Activated T-cell treated with anti-CD3 and anti-CD28 coated beads for 24 hours (primary cell): ENCODE measurements at places on chromosomes 5 and 9.

GRCh38 chr5:154059039-154059430 lies 20.3 kb downstream of the MFAP3 start:
- no peak for DNase-seq

GRCh38 chr5:168159425-168159824 lies 132.0 kb upstream of the WWC1 start:
- DNase-seq, result no peak

DNA sequence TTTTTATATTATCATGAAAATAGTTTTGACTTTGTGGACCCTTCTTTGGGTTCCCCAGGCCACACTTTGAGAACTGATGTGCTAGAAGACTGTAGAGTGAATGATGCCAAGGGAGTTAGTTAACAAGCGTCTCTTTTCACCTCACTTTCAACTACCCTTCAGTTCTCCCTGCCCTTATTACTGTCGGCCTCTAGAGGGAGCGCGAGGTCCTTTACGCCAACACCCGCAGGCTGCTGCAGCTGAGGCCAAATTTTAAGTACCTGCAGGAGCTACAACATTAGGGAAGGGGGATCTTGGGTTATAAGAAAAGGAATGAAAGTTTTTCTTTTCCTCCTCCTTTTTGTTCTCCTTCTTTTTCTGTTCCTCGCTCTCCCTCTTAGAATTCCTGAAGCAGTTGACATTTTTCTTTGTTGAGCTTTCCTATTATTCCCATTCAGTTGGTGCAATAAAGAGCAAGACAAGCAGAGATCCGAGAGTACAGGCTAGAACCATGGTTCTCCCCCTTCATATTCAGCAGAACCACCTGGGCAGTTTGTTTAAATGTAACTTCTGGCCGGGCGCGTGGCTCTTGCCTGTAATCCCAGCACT lies 84.0 kb downstream of the ZFAND5 start:
- DNase-seq, result peak; percentile 43

DNA sequence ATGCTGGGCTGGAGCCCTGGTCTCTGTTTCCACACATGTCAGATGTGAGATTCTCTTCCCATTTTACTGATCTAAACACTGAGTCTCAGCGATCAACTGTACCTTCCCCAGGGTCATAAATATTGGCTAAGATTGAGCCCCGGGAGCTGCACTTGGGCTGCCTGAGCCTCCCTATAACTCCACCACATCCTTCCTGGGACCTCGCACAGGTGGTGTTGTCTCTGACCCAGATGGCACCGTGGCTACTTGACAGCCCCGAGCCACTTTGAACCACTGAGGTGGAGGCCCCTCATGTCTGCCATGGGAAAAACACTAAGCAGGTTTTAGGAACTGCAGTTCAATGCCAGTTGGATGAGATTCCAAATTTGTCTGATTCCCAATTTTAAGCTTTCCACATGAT lies 586.5 kb downstream of the IRX1 start:
- DNase-seq, result no peak

- no peak for DNase-seq
Measured at GRCh38 chr5:3825531-3826451, 230.2 kb downstream of the IRX1 start.

- no peak for DNase-seq
Measured at GRCh38 chr5:32454821-32455220, 10.3 kb upstream of the ZFR start.

- no peak for DNase-seq
Measured at GRCh38 chr5:118646917-118647316, 341.4 kb downstream of the DTWD2 start.

DNA sequence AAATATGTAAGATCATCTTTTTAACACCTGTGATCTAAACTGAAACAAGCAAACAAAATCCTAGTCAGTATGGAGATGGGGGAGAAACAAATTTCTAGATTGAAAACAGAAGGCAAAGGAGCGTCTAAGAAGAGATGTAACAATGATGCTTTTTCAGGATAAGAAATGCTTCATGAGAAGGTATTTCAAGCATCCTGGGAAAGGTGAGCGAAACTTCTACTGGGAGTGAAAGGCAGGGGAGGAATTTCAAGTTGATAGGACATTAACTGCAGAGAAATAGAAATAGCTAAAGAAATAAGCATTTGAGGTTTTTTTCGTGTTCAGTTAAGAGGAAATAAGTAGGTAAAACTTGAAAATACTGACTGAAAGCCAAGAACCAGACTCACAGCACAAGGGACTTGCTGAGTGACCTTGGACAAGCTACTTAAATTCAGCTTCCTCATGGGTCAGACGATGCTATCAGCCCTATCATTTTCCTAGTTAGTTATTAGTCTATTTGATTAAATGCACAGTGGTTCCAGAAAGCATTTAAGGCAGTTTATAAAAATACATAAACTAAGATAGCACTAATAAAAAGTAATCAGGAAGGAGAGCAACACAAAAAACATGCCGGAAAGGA lies 406.3 kb downstream of the PDE4D start:
- no peak for DNase-seq

- DNase-seq, result no peak
Measured at GRCh38 chr5:179954434-179954833, 46.7 kb upstream of the TBC1D9B start.

GRCh38 chr5:52708463-52708862 lies 79.3 kb upstream of the ITGA1 start:
- DNase-seq, result no peak

GRCh38 chr9:86350006-86350760 lies 4.0 kb downstream of the TUT7 start:
- DNase-seq, result no peak

DNA sequence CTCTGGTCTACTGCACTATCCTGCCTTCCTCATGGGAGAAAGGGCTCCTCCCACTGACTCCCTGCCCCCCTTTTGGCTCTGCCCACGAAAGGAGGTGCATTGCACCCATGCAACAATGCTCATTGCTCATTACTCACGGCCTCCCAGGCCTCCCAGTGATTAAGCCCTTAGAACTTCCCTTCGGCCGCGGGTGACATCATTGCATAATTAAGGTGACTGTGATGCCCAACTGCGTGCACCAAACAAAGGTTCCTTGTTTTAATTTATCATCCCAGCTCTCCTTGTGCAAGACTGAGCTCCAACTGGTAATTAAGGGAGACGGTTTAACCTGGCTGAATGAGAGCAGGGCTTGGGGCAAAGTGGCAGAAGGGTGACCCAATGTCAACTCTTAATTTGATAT lies 180.4 kb downstream of the GAS1 start:
- no peak for DNase-seq

DNA sequence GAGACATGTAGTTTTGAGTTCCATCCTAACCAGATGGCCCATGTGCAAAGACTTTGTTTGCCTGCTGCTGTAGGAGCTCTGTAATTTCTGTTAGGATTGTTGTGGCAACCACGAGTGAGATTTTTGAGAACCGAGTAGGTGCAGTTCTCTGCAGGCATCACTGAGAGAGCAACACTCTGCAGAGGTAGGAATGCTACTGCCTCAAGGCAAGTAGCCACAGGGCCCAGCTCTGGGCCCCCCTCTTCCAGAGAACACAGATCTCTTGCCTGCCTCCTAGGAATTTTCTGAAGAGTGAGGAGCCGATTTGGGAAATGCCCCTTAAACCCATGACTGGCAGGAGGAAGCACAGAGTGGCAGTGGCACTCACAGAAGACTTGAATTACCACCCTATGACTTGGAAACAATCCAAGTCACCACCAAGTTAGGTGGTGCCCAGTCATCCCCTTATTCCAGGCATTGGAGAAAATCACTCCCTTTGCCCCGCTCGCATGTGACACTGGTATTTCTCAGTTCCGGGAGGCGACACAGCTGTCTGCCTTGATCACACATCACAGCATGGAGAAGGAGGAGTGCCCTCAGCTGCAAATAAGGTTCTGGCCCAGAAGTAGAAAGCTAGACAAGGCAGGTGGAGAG lies 52.5 kb upstream of the SLC2A8 start:
- no peak for DNase-seq

DNA sequence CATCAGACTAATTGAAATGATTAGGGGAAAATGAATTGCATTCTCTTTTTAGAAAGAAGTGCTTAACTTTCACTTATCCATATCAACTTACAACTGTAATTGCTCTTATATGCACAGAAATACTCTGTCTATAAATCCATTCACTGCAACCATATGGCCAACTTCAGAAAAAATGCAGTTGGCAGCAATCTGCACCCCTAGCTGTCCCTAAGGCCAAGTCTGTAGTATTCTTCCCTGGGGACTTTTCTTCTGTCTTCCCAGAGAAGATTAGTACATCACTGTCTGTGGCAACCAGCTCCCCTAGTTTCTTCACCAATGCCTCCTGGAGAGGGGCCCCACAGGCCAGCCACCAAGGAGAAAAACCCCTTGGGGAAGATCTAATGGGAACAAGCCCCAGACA lies 45.4 kb downstream of the ABCA1 start:
- no peak for DNase-seq

- DNase-seq, result no peak
Measured at GRCh38 chr9:113781896-113782295, 94.2 kb upstream of the ZNF618 start.

GRCh38 chr5:78275998-78276543 lies 18.4 kb downstream of the AP3B1 start:
- DNase-seq, result no peak

GRCh38 chr9:31390403-31391025 lies 993.9 kb upstream of the ACO1 start:
- no peak for DNase-seq

GRCh38 chr9:136018257-136019031 lies 57.3 kb upstream of the UBAC1 start:
- no peak for DNase-seq

DNA sequence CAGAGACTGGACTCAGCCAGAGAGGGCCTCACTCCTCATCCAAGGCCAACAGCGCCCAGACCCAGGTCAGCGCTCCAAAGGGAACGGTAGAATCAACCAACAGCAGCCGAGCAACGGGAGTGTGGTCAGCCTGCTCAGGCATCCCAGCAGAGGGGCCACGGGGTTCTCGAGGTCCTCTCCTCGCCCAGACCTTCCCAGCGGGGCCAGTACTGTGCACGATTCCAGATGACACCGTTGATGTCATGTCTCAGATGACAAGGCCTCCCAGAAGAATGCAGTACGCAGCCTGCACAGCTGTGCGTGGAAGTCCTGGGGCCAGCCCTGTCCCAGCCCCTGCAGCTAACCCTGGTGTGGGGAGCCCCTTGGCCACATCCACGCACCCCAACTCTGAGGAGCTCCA lies 141.0 kb upstream of the PPP1R26 start:
- DNase-seq, result no peak
